ENCODE measurements at places on chromosomes 6 and 20. TPM values are rescaled to one million over a fixed set of nuclear protein-coding genes. Genes with fewer than 3 reads are reported as not detected.

GRCh38 chr20:4864311-4864752, 137.0 kb downstream of the SLC23A2 start:
- DNase-seq = no peak

- no peak for DNase-seq
Observed at GRCh38 chr6:111685526-111685925, 79.8 kb upstream of the TRAF3IP2 start.

- peak; percentile 43 for DNase-seq
Observed at GRCh38 chr6:150327117-150327774, 41.6 kb upstream of the IYD start.

DNA sequence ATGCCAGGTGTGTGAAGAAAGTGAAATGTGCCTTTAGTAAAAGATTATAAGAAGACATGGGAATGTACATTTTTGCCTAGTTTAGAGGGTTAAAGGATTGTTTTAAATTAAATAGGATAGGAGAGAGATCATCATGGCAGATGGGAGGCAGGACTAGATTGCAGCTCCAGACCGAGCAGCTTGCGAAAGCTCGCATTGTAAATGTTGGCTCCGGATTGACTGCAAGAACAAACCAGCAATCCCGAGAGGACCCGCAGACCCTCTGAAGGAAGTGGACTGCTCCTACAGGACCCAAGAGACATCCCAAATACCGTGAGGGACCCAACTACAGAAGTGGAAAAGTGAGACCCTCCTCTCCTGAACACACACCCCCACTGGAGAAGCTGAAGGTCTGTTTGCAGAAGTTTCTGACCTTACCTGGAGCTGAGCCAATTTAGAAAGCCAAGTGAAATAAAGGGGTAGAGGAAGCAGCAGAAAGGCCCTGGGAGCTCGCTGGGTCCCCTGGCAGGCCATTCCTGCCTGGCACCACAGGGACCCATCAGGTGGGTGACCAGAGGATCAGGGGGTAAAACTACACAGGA, 30.0 kb upstream of the TPD52L1 start:
- peak; percentile 19 for DNase-seq

The PARD6B gene
- 0.67 TPM for polyA plus RNA-seq

GRCh38 chr6:71034563-71035345, 77.9 kb upstream of the B3GAT2 start:
- no peak for DNase-seq

DNA sequence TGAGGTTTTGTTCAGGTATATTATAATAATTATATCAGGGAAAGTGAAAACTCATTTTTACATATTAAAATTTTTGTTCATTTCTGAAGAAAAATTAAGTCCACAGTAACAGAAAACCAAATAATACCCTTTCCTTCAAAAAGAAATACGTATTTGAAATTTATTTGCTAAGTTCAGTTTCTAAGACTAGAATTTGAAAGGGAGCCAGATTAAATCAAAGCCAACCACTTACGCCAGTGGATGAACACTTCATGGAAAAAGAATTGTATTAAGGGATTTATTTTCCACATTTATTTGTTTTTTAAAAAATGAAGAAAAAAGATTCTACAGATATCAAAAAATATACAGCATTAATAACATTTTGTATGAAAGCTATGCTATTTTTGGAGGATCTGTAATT, 654.4 kb downstream of the EYS start:
- peak; percentile 82 for DNase-seq

The MLN gene
- polyA plus RNA-seq = not detected

DNA sequence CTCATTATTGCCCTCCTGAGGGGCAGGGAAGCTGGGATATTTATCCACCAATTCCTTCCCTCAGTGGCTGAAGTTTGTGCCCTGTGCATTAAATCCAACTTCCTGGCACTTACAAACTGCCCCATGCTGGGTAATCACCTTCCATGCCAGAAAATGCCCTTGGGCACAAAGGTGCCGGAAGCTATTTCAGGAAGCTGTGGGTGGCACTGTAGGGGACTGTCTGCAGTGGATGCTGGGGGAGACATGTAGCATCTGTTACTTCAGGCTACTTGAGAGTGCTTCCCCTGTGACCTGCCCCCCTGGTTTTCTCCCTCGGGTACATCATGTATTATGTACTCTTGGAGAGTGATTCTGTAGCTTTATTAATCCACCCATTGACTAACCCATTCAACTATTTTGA, 24.7 kb upstream of the RALGAPA2 start:
- DNase-seq = no peak

DNA sequence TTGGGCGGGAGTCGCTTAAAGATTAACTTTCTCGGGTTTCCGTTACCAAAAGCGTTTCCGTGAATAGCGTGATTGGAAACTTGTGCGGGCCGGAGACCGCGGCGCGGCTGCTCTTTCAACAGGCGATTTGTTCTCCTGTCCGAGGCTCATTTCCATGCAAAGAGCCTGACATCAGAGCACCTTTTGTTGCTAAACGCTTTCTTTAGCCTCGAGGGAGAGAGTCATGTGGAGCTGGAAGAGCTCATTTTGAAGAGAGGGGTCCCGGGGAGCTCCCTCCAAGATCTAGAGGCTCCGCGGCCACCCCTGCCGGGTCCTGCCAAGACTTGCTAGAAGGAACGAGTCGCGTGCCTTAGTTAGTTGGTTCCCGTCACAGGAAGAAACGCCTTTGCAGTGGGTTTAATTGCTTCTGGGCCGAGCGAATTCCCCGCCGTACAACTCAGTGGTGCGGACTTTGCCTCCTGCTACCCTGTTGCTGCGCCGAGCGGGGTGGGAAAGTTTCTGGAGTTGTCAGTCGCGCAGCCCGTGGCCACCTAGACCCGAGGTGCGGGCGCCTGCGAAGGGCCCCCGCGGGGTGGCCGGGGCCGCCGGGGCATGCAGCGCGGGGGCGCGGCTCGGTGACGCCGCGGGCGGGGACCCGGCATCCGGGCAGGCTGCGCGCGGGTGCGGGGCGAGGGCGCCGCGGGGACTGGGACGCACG, at the start of gene SASH1:
Gene SASH1, plus strand, starts transcription at position 489 of the 697 bp plus-strand sequence. CDS start 230 bp downstream, outside the sequence.
- DNase-seq = peak; percentile 88

DNA sequence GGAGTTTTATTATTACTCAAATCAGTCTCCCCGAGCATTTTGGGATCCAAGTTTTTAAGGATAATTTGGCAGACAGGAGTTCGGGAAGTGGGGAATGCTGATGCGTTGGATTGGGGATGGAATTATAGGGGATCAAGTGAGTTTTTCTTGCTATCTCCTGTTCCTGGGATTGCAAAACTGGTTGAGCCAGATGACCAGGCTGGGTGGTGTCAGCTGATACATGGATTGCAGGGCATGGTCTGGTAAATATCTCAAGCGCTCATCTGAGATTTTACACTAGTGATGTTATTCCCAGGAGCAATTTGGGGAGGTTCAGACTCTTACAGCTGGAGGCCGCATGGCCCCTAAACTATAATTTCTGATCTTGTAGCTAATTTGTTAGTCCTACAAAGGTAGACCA, 54.7 kb downstream of the ENPP1 start:
- peak; percentile 48 for DNase-seq

DNA sequence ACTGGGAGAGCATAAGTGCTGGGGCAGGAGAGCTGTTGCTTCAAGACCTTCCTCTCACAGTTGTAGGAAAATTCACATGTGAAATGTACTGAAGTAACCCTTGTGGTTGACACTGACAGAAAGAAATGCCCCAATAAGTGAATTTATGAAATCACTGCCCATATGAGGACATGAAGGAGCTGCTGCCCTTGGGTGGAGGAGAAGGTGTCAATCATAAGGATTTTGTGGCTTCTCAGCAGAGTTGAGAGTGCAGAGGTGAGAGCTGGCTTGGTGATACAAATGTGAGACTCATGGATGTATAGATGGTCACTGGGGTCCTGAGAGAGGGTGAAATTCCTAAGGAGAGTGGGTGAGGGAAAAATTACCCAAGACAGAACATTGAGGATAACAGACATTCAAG, 33.9 kb upstream of the CMTR1 start:
- DNase-seq = no peak

The C20orf204 gene
- 0.98 TPM for polyA plus RNA-seq

The FRS3 gene
- polyA plus RNA-seq = 5.9 TPM

The ADGRF5 gene
- polyA plus RNA-seq = 25.2 TPM

The RIPPLY2 gene
- polyA plus RNA-seq = 0.13 TPM

The BLCAP gene
- polyA plus RNA-seq = 324 TPM

DNA sequence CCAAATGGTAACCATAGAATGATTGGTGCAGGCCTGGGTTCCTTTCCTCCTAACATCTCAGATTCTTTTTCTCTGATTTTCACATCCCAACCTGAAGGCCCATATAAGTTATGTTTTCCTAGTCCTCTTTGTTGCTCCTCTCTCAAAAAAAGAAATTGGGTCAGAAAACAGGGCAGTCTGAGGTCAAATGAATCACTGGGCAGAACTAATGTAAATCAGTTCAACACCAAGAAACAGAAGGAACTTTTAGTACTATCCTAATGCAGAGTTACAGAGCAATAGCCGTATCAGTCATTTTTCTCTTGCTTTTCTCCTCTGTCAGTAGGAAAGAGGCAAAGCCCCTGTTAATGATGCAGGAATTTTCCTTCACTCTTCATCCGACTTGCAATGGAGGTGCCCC, 11.0 kb upstream of the TPD52L1 start:
- no peak for DNase-seq

DNA sequence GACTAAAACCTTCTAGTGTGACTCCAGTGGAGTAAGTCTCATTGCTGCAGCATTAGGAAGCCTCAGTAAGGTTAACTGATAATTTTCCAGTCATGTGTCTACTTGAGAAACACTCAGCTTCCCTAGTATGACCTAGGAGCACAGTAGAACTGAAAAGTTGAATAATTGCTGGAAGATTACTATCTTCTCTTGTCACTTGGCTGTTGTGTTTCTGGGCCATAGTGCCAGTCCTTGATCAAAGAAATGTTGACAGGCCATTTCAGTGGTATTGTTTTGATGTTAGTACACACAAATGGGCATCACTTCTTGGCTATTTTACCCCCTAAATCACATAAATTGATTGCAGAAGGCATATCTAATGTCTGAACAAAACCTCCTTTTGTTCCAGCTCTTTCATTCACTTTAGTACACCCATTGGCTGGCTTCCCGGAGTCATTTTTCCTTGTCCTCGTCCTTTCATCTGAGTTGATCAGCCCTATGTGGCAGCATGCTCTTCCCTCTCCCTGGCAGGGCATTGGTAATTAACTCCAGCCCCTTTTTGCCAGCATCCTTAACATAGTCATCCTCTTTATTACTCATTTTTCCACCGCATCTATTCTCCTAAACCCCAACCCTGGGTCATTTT, 6.0 kb downstream of the ENPP3 start:
- no peak for DNase-seq

GRCh38 chr20:19921284-19921793, 95.8 kb upstream of the NAA20 start:
- DNase-seq = peak; percentile 48

DNA sequence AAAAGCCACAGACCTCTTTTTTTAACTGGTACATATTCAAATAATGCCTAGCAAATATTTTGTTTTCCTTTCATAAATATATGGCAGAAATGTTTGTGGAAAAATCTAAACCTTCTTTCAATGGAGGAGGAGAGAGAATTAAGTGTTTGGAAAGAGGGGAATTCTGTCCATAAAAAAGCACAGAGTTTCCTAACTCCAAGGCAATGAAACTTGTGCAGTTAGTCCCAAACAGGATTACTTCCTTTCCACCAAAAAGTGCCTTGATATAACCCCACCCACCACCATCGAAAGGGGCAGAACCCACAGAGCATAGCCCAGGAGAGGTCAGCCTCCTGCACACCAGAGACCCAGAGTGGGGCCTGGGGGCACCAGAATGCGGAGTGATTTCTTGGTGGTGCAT, 106.3 kb downstream of the OGFRL1 start:
- DNase-seq = no peak

GRCh38 chr6:166459272-166459671, 76.5 kb upstream of the MPC1 start:
- no peak for DNase-seq

The SLPI gene
- 0.65 TPM for polyA plus RNA-seq

GRCh38 chr20:50415516-50416268, 94.5 kb upstream of the PTPN1 start:
- peak; percentile 98 for DNase-seq

GRCh38 chr6:2959909-2960719, 11.3 kb downstream of the SERPINB6 start:
- DNase-seq = no peak

The DCBLD1 gene
- polyA plus RNA-seq = 7.2 TPM

- peak; percentile 14 for DNase-seq
Observed at GRCh38 chr6:146679386-146679785, 80.6 kb downstream of the ADGB start.

The C4A gene
- polyA plus RNA-seq = 9.9 TPM

DNA sequence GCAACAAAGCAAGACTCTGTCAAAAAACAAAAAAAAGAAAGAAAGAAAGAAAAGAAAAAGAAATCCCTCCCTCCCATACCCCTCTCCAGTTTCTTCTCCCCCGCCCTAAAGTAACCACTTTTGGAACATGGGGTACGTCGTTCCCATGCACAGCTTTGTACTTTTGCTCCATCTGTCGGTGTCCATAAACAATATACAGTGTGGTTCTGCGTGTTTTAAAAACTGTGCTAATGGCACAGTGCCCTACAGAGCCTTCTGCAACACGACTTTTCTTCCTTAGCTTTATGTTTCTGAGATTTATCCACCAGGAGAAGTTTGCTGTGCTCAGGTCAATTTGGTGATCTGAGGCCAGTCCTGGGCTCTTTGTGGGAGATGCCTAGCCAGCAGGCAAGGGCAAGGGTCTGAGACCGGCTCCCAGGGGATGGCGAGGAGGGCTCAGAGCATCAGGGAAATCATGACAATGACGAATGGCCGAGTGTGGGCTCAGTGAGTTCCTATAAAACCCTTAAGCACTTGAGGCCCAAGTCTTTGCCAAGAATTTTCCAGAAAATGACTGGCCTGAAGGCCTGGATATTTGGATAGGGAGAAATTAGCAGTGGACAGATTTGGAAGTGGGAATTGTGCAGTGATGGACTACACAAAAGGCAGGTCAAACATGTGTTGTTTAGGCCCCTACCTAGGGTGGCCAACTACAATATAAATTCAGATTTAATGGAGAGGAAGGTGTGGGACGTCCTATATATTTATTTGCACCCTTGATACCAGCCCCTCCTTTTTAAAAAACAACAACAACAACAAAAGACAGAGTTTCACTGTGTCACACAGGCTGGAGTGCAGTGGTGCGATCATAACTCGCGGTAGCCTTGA, 1.9 kb upstream of the BCAS4 start:
- DNase-seq = peak; percentile 65

DNA sequence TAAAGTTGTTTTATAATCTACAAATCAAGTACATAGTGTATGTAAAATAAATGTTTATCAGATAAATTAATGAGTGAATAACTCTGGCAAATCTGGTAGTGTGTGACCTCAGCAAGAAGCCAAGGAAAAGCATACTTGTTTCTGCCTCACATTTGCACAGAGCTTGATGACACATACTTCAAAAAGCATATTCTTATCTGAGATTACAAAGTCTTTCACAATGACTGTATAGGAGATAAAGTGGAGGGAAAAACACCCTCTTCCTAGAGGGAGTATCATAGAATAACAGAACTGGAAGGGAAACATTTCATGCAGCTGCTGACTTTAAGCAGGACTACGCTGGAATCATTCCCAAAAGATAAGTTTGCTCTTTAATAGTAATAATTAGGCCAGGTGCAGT, 28.1 kb upstream of the AKAP7 start:
- DNase-seq = no peak

All from muscle of leg (tissue), 16 donors.